ENCODE measurements at places on chromosomes 7 and 10. TPM values are rescaled to one million over a fixed set of nuclear protein-coding genes. Genes with fewer than 3 reads are reported as not detected.

GRCh38 chr7:113921363-113921762 lies 2.6 kb upstream of the PPP1R3A start:
- no peak for DNase-seq

The VWDE gene
- 0.70 TPM for total RNA-seq

DNA sequence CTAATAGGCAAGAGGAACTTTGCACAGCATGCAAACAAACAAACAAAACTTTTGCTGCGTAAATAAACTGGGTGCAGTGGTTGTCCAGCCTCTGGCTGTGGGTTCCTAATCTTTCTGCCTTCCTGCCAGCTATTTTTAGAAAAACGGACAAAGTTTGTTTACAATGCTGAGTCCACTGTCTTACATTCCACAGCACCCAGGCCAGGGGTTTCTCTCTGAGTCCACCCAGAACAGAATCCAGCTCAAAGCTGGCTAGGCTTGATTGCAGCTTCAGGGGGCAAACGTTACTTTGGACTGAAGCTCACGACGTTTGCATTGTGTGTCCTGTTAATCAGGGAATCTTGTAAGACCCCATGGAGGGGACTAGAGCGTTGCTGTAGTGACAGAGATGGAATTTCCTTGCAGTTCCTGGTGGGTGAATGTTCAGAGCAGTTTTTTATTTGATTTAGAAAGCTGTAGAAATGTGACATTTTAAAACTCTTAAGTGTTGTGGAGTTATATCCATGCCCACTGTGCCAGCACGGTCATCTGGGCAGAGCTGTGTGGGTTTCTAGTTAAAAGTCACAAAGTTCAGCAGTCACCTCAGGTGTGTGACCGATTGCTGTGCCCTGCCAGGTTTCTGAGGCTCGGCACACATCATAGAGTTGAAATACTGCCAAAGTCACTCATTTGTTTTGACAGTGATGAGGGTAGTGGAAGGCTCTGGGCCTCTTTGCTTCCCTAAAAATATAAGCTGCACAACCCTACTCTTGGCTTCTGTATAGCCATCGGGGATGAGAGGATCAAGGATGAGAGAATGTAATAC lies 247.0 kb downstream of the STK31 start:
- no peak for DNase-seq

The HECW1 gene
- 0.51 TPM for total RNA-seq

GRCh38 chr7:79647711-79648110 lies 194.2 kb upstream of the MAGI2 start:
- peak; percentile 43 for DNase-seq

DNA sequence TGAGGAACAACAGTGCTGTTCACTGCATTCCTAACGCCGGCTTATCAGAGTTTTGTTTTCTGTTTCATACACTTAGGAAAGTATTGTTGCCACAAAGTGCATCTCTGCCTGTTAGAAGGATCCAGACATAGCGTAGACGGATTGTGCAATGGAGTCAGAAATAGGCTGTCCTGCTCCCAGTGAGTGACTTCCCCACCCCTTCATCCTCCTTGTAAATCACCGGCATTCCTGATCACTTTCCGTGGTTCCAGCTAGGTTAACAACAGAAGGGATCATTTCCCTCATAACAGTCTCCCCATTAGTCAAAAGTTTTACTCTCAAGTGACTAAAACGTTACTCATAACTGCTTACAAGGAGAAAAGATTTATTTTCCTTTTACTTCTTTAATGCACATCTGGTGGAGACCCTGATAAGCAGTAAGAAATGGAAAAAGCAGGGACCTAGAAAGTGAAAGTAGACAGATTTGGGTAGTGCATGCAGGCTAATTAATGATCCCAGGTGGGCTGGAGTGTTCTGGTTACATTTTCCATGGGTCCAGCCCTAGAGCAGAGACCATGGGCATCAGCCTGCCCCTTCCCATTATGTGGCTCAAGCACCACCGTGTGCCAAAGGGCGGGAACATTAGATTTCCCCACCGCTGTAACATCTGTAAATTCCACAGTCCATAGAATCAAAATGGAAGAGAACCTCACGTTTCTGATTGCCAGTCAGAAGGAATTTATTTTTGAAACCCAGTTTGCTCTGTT lies 395.1 kb upstream of the GALNT17 start:
- DNase-seq = no peak
